Subcutaneous adipose tissue (tissue), 4 donors: ENCODE measurements at places on chromosomes 6 and 20. TPM values are rescaled to one million over a fixed set of nuclear protein-coding genes. Genes with fewer than 3 reads are reported as not detected.

The APOM gene
- 3.6 TPM for total RNA-seq

The GSTA3 gene
- total RNA-seq, result not detected

The ADGRF5 gene
- total RNA-seq, result 105 TPM

The GSS gene
- total RNA-seq, result 25.4 TPM

The PCSK2 gene
- 0.19 TPM for total RNA-seq

The HLA-DQB1 gene
- 4.6 TPM for total RNA-seq

The RIPOR2 gene
- total RNA-seq, result 10.1 TPM

The MPC1 gene
- total RNA-seq, result 98.5 TPM

The ERVFRD-1 gene
- 0.17 TPM for total RNA-seq

The UBE2V1 gene
- total RNA-seq, result 75.6 TPM

The CLPSL1 gene
- not detected for total RNA-seq

The HINT3 gene
- 19.2 TPM for total RNA-seq

The CDH26 gene
- 4.0 TPM for total RNA-seq

The MUC22 gene
- total RNA-seq, result not detected

The GSTA2 gene
- total RNA-seq, result not detected

The RHAG gene
- total RNA-seq, result not detected

The SUMO4 gene
- total RNA-seq, result 3.3 TPM
